ENCODE measurements at places on chromosomes 5 and 9.

GRCh38 chr9:2718001-2718697 lies 839 bp downstream of the KCNV2 start:
- DNase-seq = no peak

GRCh38 chr5:133698646-133699526 lies 86.5 kb upstream of the FSTL4 start:
- no peak for DNase-seq

DNA sequence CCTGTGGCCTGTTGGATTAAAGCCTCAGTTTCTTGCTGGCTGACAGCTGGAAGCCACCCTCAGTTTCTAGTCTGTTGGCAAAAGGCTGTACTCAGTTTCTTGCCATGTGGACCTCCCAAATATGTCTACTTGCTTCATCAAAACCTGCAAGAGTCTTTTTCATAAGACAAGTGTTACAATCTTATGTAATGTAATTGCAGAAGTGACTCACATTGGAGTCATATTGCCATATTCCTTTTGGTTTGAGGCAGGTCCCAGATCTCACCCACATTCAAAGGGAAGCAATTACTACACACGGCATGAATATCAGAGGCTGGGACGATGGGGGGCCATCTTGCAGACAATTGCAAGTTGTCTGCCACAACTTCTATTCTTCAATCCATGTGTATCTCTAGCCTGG lies 286.7 kb upstream of the IL12B start:
- no peak for DNase-seq

DNA sequence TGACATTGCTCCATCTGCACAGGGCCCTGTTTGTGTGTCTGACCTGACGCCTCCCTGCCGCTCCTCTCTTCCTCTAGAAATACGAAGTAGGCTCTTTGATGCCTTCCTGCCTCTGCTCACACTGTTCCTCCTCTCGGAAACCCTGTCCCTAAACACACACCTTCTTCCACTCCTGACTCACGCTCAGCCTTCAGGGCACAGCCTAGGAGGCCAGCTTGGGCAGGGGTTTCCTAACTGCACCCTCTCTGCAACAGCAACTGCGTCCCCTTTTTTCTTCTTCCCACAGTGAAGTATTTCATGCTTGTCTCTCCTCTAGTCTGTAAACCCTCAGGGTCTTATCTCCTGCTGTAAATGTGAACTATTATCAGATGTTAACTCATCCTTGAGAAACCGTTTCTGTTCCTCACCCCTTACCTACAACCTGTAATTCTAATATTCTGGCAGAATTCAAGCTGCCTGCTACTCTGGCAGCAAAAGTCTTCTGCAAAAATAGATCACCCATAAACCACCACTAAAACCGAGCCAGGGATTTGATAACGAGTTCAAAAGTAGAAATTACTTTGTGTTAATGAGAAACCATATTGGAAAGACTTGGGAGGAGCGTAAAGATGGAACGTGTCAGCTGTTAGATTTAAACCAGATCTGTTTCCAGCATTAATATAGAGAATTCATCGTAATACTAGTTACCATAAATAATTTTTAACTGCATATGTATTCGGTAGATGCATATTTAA lies 100.2 kb downstream of the DAPK1 start:
- DNase-seq = no peak

- no peak for DNase-seq
Observed at GRCh38 chr5:10519729-10520128, 44.1 kb upstream of the ANKRD33B start.

DNA sequence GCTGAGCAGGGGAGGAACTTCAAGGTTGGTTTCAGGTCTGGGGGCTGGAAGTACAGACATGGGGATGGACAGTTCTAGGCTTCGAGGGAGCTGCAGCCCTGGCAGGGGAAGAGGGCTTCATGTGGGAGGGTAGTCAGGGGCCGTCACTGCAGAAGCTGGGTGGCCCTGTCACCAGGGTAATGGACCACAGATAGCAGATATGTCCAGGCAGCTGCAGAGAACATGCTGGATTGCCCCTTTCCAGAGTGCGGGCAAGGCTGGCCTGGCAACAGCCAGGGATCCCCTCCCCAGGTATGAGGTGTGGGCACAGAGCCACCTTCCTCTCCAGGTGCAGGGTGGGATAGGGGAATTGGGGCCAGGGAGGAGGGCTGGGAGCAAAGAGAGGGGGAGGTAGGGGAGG lies 206.5 kb downstream of the GADD45G start:
- DNase-seq = no peak

- DNase-seq = no peak
Observed at GRCh38 chr5:165805756-165806155, 2300.3 kb downstream of the MAT2B start.

DNA sequence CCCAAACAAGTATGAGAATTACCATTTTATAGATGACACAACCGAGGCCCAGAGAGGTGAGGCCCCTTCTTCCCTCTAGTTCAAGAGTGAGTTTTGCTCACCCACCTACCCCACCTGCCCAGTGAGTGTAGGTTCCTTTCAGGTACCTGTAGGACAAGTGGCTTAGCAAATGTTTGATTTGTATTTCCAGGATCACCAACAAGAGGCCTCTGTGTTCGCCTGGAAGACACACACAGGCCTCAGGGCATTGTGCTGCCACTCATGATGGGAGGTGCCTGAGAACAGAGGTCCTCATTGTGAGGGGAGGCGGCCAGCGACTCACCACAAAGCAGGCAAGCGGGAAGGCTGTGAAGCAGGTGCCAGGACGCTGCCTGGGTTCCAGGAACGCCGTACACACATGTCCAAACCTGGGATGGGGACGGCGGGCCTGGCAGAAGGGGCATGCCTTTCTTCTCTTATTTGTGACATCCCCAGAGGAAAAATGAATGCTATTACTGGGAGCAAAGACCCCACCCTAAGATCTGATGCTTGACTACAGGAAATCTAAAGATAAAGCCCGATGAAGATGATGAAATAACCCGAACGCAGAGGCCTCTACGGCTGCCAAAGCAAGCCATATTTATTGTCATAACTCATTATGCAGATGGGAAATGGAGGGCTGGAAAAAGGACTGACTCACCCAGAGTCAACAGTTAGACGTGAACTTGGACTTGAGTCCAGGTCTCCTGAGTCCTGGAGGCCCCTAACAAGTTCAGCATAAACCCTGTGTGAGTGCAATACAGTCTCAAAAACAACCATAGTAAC lies 60.2 kb upstream of the SLC25A51 start:
- no peak for DNase-seq

- no peak for DNase-seq
Observed at GRCh38 chr5:151733358-151734063, 24.9 kb downstream of the ATOX1 start.

DNA sequence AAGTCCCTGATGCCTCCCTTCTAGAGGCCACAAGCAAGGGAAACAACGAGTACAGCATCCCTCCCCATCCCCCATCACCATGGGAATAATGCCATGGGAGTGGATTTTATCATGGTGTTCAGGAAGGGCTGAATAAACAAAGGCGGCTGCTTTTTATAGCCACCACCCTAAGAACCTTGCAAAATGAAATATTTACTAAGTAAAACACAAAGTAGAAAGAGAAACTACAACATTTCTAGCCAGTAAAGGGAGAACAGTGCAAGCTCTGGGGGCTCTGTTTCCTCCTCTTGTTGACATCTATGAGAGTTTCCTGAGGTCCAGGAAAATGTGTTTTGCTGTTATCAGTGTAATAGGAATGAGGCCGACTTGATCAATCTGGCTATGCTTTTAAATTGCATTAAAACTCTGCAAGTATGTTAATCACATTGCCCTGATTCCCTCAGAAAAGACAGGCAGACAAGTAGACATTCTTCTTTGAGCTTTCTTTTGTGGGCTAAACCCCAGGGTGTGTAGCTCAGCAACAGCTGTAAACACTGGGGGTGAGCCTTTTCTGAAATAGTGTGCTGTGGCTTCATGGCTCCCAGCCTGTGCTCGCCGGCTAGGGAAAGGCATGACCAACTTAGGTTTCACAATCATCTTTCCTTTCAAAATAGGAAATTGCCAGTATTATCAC lies 31.1 kb downstream of the SV2C start:
- no peak for DNase-seq

DNA sequence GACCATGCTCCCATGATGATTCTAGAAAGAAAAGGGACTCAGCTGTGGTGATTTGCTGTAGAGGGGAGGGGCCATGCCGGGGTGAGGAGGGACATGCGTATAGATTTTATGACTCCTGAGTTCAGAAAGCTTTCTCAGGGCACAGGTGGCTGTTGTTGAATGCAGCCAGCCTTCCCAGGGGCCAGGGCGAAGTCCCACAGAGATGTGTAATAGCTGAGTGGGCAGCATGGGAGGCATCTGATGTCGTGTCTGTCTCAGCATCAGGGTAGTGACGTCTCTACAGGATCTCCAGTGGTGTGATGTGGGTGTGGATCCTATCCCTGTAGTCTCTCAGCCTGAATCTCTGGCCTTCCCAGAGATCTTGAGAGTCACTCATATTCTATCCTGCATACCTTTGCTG lies 7.8 kb upstream of the BOD1 start:
- DNase-seq = no peak

GRCh38 chr9:124769549-124770358 lies 1.4 kb downstream of the NR6A1 start:
- DNase-seq = no peak

DNA sequence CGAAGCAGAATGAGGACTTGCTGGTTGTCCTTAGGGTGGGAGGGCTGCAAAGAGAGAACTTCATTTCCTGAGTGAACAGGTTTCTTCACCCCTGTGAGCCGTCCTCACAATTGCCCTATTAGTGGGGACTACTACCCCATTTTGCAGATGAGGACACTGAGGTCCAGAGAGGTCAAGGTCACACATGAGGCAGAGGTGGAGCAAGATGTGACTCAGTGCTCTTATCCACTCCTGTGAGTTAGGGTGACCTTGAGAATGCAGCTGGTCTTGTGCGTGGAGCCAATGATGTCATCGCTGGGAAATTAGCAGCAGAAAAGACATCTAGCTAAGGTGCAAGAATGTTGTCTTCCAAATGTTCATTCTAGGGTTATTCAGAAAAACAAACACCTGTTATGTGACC lies 26.9 kb downstream of the GPRIN1 start:
- no peak for DNase-seq

DNA sequence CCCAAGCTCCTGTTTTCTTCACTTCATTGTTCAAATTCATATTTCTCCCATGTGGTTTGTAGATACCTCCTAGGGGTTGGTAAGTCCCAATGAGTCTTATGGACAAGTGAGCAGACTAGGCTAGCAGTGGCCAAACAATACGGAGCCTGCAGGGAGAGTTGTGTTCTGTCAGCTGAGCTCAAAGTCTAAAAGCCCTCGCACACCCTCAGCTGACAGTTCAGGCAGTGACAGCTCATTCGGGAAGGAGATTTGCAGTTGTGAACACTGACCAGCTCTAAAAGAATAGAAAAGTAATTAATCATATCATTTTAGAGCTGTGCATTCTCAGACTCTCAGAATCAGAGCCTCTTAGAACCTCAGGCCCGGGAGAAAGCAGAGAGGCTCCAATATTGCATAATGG lies 95.1 kb downstream of the SH3TC2 start:
- no peak for DNase-seq

GRCh38 chr9:120846251-120846889 lies 3.6 kb upstream of the PSMD5 start:
- peak; percentile 67 for DNase-seq

GRCh38 chr5:111223101-111223786 lies 940 bp upstream of the CAMK4 start:
- peak; percentile 31 for DNase-seq

DNA sequence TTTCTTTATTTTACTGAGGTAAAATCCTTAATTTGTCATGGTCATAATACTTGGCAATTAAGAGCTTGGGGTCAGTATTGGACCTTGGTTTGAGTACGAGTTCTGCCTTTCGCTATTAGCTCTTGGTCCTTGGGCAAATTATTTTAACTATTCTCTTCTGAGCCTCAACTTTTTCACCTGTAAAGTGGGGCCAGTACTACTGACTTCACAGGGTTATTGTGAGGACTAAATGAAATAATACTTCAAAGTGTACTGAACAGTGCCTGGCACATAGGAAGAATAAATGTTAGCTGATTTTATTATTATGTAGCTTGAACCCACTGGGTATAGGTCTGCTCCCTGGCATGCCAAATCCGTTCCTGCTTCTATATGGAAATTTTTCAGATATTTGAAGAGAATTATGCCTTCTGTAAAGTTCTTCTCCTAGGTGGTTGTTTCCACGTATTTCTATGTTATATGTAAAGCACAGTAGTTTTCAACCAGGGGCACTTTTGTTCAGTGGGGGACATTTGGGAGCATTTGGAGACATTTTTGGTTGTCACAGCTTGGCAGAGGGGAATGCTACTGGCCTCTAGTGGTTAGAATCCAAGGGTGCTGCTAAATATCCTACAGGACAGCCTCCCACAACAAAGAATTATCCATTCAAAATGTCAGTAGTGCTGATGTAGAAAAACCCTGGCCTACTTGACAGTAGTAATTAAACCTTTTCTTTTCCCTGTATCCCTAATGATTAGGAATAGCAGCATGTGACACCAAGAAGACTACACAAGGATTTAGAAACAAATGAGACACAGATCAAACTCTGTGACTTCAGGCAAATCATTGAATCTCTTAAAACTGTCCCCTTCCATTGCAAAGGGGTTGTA lies 4.5 kb downstream of the RCL1 start:
- no peak for DNase-seq

DNA sequence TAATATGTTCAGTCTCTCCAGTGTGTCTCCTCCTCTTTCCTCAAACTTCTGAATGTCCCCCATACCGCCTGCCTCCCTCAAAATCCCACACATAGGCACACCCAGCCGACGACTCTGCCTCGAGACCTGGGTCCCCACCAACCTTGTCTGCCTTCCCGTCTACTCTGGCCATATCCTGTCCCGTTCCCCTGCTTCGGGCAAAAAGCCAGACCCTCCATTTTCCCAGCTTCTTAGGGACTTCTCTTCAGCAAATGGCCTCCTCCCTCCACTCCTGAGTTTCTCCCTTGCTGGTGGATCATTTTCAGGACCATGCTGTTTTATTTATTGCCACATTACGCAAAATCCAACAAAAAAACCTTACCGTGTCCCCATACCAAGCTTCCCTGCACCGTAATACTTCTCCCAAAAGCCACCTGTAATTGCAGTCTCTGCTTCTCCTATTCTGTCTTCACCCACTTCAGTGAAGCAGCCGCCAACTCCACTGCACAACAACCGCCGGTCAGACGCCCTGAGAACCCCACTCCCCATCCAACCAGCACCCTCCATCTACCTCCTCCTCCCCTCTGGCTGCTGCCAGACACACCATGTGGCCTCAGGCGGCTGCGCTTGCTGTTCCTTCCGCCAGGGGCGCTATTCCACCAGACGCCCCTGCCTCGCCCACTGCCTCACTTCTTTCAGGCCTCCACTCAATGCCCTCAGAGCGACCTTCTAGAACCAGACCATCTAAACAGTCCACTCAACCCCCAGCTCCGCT lies 117.0 kb downstream of the TRPM6 start:
- DNase-seq = peak; percentile 33

GRCh38 chr5:94366811-94367210 lies 251.6 kb downstream of the KIAA0825 start:
- no peak for DNase-seq
